ENCODE measurements at places on chromosomes 11 and 22.

DNA sequence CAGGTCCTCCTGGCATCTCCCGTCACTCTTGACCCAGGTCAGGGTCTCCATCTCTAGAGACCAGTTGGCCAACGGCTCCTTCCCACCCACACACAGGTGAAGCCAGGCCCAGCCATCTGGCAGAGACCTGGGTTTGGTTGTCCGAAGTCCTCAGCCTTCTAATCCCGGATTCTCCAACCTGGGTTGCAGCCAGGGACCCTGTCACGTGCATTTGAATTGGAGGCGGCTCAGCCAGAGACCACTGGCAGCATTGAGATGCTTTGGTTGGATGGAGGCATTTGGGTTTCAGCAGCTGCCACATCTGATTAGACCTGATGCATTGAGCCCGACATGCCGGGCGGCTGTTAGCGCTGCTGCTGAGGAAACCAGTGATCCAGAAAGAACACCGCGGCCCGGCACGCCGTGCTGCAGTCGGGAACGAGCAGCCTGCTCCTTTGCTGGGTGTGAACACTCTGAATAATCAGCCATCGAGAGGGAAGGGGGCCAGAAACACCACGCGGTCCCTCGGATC, 163.2 kb downstream of the BRD1 start:
- no peak for DNase-seq

DNA sequence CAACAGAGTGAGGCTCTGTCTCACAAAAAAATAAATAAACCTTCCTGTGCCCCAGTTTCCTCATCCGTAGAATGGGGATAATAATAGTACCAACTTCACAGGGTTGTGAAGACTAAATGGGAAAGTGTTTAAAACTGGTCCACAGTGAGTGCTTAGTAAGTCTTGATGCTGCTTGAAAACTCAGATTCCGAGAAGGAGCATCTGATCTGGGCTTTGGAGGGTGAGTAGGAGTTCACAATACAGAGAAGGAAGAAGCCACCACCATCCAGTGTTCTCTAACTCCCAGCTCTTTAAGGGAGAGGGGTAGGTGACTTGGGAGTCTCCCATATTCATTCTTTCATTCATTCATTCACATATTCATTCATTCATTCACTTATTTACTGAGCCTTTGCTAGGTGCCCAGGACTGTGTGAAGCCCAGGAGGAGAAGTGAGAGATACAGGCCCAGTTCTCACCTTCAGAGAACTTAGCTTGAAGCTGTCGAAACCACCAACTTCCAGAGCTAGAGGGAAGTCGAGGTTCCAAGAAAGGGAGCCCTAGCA, 17.7 kb downstream of the CYTH4 start:
- no peak for DNase-seq

DNA sequence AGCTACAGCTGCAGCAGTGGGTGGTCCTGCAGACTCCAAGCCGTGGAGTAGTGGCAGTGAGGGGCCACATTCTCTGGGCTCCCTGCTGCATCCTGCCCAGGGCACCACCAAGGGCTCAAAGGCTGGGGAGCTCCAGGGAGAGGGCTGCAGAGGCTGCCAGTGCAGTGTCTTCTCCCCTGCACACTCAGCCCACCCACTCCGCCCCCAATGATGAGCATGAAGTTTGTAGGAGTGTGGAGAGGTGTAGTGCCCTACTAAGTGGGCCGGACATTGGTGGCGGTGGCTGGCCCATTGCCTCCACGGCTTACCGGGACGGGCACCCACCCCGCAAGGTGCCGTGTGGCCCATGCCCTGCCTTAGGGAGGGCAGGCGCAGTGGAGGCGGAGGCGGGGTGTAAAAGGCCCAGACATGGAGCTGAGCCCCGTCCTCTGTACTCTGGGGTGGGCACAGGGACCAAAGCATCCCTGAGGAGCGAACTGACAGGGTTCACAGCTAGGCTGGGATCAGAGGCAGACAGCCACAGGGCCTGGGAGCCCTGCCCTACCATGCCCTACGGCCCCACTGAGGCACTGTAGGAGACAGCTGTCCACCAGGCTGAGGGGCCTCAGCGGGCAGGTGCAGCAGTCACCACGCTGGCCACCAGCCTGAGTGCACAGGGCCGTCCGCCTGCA, 18.9 kb downstream of the ARVCF start:
- no peak for DNase-seq

GRCh38 chr11:108734956-108735559, 70.2 kb downstream of the DDX10 start:
- DNase-seq = peak; percentile 39

GRCh38 chr11:91698845-91699244, 525.8 kb upstream of the FAT3 start:
- no peak for DNase-seq

DNA sequence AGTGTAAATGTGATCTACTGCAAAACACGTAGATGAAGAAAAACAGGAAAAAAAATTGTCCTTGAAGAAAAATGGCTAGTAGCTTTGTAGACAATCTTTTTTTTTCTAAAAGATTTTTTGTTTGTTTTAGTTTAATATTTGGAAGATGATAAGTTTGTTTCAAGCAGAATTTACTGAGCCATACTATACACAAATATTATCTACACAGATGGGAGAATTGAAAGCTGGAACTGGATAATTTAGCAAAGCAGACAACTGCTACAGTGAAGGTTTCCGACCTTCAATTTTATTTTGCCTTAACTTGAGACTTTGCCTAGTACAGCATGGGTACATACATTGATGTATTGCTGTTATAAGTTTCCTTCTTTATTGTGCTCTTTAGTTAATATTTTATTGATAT, 313.0 kb upstream of the PDGFD start:
- DNase-seq = no peak

GRCh38 chr11:64369440-64370421, 10.8 kb downstream of the RPS6KA4 start:
- no peak for DNase-seq

DNA sequence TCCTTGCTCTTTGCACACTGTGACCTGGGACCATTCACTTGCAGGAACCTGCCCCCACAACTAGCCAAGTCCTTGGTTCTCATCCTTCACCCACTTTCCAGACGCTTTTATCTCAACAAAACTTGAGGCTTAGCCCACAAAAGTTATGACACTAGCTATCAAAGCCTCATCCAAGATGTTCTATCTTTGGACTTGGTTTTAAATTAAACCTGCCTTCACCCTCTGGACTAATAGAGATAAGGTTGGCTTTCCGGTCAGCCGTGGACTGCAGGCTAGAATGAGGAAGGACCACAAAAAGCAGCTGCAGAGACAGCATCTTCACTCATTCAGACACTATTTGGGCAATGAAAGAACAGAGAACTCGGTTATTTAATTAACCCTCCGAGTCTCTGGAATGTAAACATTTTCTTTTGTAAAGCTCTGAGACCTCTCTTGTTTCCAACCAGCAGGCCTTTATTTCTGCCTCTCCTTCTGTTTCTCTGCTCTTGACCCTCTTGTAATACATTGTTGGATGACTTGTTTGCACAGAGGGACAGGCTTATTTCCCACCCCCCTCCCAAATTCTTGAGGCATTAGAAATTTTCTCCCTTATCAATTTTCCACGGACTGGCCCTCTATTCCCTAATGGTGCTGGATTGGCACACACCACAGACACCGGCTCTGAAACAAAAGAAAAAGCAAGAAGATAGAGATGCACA, 41.4 kb downstream of the ARL14EP start:
- DNase-seq = no peak

DNA sequence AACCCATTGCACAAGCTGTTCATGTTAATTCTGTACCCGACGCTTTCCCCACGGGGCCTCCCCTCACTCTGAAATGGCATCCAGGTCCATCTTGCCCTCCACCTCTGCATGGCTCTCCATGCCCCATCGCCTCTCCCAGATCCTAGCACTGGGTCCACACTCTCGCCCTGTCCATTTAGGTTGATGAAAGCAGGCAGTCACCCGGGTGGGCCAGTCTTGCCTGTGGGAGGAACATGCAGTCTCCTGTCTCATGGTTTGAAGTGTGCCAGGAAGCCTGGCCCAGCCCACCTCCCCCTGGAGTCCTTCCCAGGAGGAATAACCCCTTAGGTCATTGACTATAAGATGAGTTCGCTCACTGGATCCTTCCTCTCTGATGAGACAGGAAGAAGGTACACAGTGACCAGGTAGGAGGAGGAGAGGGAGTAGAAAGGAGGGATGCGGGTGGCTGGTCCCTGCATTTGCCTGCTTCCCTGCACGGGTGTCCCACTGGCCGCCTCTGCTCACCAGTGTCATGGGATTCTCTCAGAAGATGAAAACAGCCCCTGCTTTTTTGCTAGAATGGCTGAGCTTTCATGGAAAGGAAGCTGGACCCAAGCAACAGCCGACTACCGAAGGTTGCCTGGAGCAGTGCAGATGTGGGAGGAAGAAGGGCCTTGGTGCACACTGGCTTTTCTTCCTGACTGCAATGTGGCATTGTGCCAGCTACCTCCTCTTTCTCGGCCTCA, 6.8 kb downstream of the TMEM121B start:
- no peak for DNase-seq

GRCh38 chr11:123052901-123053721, 8.8 kb downstream of the HSPA8 start:
- no peak for DNase-seq

- no peak for DNase-seq
Measured at GRCh38 chr22:31332010-31332409, 14.1 kb downstream of the PATZ1 start.

GRCh38 chr22:23205339-23206049, 25.2 kb downstream of the BCR start:
- DNase-seq = no peak

GRCh38 chr11:112732031-112732430, 229.2 kb upstream of the NCAM1 start:
- no peak for DNase-seq

DNA sequence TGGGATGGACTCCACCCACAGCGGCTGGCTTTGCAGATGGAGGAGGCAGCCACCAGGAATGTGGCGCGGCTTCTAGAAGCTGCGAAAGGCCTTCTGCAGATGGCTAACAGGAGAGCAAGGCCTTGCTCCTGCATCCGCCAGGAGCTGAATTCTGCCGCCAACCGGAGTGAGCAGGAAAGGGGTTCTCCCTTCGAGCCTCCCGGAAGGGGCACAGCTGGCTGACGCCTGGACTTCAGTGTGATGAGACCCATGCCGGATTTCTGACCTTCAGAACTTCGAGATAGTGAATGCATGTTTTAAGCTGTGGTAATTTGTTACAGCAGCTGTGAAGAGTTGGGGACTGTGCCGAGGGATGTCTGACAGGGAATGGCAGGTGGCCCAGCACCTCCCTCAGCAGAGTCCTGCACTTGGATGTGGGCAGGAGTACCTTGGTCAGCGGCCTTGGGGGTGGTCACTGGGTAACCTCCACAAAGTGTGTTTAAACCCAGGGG, 7.7 kb downstream of the TBC1D22A start:
- no peak for DNase-seq

GRCh38 chr11:7381937-7382336, 103.4 kb upstream of the OLFML1 start:
- no peak for DNase-seq

DNA sequence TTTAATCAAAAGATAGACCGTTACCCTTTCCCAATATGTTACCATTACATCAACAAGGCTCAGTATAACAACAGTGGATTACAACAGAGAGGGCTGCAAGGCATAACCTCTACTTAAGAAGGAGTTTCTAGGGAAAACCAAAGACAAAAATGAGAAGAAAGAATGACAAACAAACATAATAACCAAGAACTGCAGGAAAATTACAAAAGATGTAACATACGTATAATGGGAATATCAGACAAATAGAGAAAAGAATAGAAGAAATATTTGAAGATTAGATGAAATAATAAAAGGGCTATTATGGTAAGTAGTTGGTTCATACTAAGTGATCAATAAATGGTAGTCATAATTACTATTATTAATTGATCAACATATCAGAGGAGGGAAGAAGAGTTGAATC, 39.1 kb downstream of the SPON1 start:
- DNase-seq = no peak

- DNase-seq = no peak
Measured at GRCh38 chr11:113161711-113162591, 152.4 kb upstream of the TTC12 start.

- no peak for DNase-seq
Measured at GRCh38 chr22:49668402-49668801, 159.3 kb downstream of the BRD1 start.

- DNase-seq = no peak
Measured at GRCh38 chr11:125452125-125452470, 44.0 kb downstream of the FEZ1 start.

DNA sequence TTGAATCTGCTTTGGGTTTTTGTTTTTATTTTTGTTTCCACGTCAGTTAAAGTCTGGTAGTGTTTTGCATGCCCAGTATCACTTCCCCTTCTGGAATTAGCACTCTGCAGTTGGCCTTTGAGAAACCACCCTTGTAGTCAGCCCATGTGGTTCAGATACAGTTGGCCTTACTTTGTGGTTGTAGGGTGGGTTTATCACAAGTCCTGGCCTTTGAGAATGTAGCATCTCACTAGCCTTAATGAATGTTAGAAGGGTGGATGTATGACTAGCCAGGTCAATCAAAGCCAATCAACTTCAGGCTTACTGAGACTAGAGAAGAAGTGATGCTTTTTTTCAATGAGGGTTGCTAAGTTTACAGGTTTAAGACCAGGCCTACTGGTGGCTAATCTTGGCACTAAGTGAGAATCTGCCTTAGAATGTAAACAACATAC, 19.8 kb downstream of the ARL14EP start:
- no peak for DNase-seq

- DNase-seq = no peak
Measured at GRCh38 chr11:41449483-41450050, 9.9 kb downstream of the LRRC4C start.

GRCh38 chr22:23565915-23566704, 14.0 kb downstream of the IGLL1 start:
- no peak for DNase-seq

- DNase-seq = no peak
Measured at GRCh38 chr22:25134028-25134427, 65.6 kb upstream of the CRYBB3 start.

DNA sequence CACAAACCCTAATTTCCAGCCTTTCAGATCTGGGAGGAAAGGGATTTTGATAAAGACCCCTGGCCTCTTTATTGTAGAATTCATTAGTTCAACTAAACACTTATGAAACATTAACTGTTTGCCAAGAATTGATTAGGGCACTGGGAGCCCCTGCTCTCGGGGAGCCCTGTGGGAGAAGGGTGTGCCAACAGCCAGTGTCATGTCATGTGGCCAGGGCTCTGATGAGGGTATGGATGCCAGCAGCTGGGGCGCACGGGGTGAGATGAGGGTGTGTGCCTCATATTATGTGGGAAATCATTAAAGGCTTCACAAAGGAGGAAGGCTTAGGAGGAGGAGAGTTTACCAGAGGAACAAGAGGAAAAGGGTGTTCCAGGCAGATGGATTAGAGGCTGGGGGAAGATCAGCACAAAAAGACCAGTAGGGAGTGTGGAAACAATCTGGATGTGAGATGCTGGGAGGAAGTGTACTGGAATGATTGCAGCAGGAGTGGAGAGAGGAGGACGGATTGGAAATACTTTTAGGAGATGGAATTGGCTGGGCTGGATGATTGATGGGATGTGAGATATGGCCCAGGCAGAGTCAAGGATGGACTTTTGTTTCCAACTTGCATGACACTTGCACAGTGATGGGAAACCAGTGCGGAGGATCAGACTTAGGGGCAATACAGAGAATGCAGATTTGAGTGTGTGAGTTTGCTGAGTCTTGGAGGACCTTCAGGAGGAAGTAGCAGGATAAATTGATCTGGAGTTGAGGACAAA, 137.8 kb downstream of the CSNK2A3 start:
- DNase-seq = no peak

- DNase-seq = peak; percentile 27
Measured at GRCh38 chr11:95897731-95898130, 26.2 kb downstream of the MTMR2 start.

GRCh38 chr11:60941371-60942119, 10.4 kb downstream of the SLC15A3 start:
- DNase-seq = no peak

GRCh38 chr11:71179877-71180605, 72.3 kb downstream of the SHANK2 start:
- no peak for DNase-seq

GRCh38 chr11:20668844-20669819, at the start of gene NELL1:
NELL1 (plus strand) TSS chr11:20669586.
- DNase-seq = no peak

Measured in ELR (cell line).